Natural killer cell (primary cell): ENCODE measurements at places on chromosomes 6 and 20. TPM values are rescaled to one million over a fixed set of nuclear protein-coding genes. Genes with fewer than 3 reads are reported as not detected.

Gene TGM2
- total RNA-seq = not detected

Gene SMOC2
- not detected for total RNA-seq

Gene GABRR1
- not detected for total RNA-seq

Gene CLPSL1
- not detected for total RNA-seq

Gene GCNT2
- 4.7 TPM for total RNA-seq

Gene CSNK2B
- total RNA-seq = 140 TPM

Gene FAM83B
- not detected for total RNA-seq

Gene FLRT3
- not detected for total RNA-seq

Gene MEP1A
- total RNA-seq = not detected

Gene PRDM1
- total RNA-seq = 165 TPM

Gene ASXL1
- total RNA-seq = 106 TPM

Gene FOXA2
- total RNA-seq = not detected

Gene BPI
- 0.20 TPM for total RNA-seq

Gene PRIM2
- 27.5 TPM for total RNA-seq

Gene KCNK15
- total RNA-seq = not detected

Gene AIF1
- total RNA-seq = 8.7 TPM
